EL (cell line): ENCODE measurements at places on chromosomes 3 and 15.

DNA sequence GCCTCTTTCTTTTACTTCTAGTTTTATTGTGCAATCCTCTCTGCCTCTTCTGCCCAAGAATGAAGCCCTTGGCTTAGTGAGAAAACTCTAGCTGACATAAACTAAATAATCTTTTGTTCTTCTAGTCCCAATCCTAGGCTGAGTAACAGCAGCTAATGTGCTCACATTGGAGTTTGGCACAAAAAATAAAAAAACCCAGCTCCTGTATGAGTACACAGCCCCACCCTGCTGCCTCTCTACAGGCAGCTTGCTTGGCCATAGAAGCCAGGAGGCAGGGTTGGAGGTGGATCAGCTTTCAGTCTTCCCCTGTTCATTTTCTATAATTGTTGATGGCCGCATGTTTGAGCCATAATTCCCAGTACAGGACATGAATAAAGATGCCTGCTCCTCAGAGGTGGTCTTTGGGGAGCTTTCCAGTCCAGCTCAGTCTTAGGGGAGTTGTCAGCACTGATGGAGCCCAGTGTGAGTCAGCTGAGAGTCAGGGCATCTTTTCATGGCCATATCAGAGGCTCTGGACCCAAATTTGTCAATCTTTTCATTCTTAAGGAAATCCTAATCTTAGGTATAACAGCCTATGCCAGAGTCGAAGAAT lies 46.7 kb downstream of the RTP1 start:
- no peak for DNase-seq

GRCh38 chr3:33645060-33645647 lies 72.9 kb downstream of the CLASP2 start:
- DNase-seq, result no peak

DNA sequence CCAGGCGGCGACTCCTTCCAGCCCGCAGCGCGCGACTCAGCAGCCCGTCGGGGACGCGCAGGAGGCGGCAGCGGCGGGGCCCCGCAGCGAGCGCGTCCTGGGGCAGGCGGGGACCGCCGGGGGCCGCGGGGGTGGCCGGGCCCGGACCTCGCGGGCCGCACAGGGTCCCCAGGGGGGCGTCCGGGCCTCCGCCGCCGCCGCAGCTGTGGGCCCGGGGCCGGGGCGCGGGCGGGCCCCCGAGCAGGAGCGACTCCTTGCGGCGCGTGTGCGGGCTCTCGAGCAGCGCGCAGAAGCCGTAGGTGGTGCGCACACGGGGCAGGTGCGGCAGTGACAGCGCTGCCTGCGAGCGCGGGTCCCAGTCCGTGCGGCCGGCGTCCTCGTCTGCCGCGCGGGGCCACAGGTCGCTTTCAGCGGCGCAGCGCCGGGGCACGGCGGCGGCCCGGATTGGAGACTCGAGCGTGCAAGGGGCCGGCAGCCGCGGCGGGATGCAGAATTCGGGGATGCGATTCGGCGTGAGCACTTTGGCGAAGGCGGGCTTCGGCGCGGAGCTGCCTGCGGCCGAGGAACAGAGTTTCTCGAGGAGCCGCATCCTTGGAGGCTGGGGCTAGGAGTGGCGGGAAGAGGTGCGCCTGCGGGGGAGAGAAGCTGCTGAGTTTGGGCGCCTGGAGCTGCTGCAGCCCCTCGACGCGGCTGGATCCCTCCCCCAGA lies 535 bp downstream of the C2CD4B start:
- peak; percentile 21 for DNase-seq

DNA sequence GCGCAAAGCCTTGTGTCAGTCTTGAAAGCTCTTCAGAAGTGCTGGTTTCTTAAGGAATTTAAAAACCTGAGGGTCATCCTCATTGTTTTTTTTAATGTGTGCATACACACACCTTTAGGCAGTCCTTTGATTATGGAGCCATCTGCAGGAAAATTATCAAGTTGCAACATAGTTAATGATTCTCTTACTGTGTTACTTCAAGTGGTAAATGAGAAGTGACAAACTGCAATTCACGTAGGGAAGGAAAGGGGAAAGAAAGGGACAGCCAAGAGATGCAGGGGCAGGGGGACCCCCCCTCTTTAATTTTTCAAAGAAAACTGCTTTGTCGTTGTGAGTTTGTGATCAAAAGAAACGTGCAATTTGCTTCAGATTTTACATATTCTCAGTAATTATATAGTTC lies 162.4 kb upstream of the CGNL1 start:
- peak; percentile 62 for DNase-seq

GRCh38 chr15:92877416-92877815 lies 22.7 kb upstream of the CHD2 start:
- DNase-seq, result no peak

- DNase-seq, result no peak
Observed at GRCh38 chr3:111193472-111193871, 121.9 kb downstream of the NECTIN3 start.

DNA sequence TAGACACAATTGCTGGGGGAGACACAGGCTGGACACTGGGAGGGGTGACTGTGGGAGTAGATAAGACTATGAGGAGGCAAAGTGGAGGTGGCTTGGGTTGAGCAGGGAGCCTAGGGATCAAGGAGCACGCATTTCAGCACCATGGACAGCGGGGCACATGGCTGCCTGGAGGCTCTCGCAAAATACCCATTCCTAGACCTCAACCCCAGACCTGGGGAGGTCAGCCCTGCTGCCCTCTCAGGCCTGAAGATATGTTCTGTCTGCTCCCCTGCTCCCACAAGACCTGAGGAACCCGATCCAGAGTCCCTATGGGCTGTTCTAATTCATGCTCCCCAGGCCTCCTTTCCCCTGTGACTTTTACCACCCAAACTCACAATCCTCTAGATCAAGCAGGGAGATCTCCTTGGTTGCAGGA lies 16.0 kb upstream of the CPEB1 start:
- DNase-seq, result peak; percentile 42

- DNase-seq, result no peak
Observed at GRCh38 chr3:156716105-156716862, 41.9 kb downstream of the TIPARP start.

- no peak for DNase-seq
Observed at GRCh38 chr3:10194328-10195071, 29.8 kb downstream of the IRAK2 start.

DNA sequence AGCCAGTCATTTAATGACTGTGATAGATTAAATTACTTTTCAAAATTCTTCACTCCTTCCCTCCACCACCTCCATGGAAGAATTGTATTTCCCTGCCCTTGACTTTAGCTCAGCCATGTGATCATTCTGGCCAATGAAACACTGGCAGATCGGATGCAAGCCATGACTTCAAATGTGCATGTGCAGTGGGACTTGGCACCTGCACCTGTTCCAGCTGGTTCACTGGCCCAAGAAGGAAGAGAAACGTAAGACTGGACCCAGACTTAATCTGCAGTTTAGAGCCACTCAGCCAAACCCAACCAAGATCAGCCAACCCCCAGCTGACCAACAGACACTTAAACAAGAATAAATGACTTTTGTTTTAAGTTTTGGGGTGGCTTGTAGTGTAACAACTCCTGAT lies 11.8 kb downstream of the DPH3 start:
- DNase-seq, result no peak

- DNase-seq, result peak; percentile 59
Observed at GRCh38 chr3:142844339-142844977, 44.4 kb downstream of the PCOLCE2 start.

- DNase-seq, result no peak
Observed at GRCh38 chr15:77582763-77583162, 49.9 kb downstream of the LINGO1 start.

- DNase-seq, result no peak
Observed at GRCh38 chr3:110625201-110625747, 446.3 kb upstream of the NECTIN3 start.

DNA sequence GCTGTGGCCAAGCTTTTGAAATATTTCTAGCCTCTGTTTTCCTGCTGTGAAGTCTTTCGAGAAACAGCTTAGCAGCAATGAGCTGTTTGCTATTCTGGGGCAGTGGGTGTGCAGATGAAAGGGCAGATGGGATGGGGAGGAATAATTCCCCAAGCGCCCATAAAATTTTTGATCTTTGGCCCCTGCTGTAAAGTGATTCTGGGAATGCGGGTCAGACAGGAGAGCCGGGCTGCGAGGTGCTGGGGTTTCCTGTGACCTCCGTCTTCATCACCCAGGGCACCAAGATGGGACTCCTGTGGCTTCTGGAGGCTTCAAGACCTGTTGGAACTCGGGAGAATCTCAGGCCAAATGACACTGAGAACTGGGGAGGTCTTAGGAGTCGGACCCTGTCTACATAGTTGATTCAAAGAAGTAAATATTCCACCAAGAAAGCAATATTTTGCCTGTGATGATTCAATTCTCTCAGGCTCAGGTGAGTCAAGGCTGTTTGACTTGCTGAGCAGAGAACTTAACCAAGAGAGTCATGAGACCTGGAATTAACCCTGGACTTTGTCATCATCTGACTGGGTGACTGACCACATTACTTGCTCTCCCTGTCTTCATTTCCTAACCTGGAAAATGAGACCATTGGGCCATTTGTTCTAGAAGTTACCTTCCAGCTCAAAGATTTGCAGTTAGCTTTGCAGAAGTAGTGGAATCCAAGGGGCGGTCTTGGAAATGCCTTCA lies 86.4 kb downstream of the POLR2M start:
- no peak for DNase-seq

DNA sequence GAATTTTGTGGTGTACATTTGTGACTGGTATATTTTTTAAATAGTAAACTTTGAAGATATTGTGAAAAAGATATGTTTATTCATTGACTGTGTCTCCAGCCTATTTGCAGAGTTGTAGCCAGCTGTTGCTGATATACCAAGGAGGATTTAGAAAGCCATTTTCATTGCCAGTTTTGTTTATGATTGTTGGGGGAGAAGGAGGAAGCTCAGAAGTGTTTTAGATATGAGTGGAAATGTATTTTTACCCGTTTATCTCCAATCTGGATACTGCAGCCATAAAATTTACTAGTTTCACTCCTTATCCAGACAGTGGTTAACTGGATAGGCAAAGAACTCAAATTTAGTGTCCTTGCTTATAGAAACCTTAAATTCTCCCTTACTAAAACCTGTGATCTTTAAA lies 18.8 kb downstream of the ATP11B start:
- no peak for DNase-seq

DNA sequence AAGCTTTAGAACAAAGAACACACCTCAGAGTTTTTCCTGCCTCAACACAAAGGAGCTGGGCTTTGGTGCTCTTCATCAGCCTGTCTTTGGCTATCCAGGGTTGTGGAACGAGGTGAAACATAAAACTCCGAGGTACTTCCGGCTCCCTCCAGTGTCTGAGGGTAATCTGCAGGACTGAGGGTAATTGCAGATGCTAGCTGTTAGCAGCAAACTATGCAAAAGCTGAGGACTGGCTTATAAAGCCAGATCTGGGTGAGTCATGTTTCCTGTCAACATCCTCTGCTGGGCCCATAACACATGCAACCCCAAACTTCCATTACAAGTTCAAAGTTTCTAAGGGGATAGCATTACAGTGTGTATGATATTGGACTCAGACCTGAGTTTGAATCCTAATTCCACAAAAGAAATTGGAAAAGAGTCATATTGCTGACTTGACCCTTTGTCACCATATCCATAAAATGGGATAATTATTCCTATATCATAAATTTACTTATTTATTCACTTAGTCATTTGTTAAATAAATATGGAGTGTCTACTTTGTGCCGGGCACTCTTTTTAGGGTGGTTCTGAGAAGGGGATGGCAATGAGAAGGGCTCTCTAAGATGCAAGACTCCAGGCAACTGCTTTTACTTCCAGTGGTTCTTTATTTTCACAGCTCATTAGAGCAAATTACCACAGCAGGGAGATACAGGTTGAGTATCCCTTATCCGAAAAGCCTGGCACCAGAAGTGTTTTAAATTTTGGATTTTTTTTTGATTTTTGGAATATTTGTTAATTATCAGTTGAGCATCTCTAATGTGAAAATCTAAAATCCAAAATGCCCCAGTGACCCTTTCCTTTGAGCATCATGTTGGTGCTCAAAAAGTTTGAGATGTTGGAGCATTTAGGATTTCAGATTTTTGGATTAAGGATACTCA lies 9.5 kb upstream of the TRIM69 start:
- DNase-seq, result peak; percentile 95

DNA sequence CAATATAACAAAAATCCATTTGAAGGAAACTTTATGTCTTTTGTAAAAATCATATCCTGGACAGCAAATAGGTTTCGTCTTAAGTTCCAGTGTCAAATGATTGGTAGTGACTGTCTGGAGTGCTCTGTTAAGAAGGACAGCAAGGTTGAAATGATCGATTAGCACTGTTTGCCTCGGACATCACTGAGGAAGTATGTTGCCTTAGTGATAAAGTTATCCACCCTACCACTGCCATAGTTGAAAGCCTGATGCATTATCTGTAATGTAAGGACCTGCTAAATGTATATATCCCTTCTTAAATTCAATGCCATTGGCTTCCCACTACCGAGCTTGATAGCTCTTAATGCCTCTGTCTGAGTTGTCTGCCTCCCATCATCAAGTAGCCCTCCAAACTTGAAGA lies 70.0 kb downstream of the CFAP20DC start:
- DNase-seq, result no peak

DNA sequence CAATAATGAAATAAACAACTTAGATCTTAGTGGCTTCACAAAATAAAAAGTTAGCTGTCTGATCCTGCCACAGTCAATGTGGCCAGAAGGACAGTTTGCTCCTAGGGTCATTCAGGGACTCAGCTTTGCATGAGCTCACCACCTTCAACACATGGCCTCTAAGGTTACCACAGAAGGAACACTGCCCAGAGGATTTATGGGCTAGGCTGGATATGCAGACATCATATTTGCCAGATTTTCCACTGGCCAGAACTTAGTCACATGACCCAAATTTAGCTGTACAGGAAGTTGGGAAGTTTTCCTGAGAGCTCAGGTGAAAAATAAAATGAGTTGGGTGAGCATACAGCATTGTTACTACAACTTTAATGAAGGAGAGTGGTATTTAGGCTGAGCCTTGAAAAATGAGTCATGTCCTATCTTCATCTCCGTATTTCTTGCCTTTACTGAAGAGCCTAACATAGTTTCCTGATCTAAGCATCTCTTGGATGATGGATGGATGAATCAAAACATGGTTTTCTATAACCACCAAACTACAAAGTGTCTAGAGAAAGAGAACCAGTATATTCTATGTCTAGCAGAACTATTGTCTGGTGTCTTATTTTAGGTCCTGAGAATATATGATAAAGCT lies 54.9 kb upstream of the TMEM108 start:
- no peak for DNase-seq

DNA sequence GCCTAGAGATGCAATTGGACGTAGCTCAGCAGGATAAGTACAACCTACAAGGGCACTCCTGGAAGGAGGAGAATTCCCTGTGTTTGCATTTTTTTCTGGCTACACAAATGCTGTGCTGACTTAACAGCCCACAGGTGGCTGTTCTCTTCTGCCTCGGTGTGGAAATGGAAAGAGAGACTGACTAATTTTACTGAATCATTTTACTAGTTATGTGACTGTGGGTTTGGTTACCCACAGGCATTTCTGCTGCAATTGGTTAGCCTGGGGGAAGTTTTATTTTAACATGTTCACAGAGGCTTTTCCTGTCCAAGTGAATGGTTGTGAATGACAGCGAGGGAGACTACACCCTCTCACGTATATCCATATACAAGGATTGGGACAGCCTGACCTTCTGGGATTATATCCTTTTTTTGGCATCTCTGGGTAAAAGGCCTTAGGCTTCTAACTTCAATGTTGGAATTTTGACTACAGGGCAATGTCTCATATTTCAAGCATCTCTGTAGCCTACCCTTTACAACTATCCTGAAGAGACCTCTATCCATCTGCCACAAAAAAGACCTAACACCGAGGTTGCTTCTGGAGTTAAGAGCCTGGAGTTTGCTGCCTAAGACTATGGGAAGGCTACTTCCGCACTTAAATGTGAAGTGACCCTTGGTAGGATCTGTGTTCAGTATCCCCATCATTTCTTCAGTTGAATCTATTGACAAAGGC lies 67.2 kb upstream of the TP63 start:
- DNase-seq, result peak; percentile 95

GRCh38 chr3:60931452-60931851 lies 319.8 kb downstream of the FHIT start:
- no peak for DNase-seq
